Posterior vena cava (tissue), 2 donors: ENCODE measurements at places on chromosomes 3 and 15.

- no peak for DNase-seq
Observed at GRCh38 chr3:41265011-41265545, 65.8 kb downstream of the CTNNB1 start.

- peak; percentile 95 for DNase-seq
Observed at GRCh38 chr15:67125589-67126502, 60.4 kb downstream of the SMAD3 start.

DNA sequence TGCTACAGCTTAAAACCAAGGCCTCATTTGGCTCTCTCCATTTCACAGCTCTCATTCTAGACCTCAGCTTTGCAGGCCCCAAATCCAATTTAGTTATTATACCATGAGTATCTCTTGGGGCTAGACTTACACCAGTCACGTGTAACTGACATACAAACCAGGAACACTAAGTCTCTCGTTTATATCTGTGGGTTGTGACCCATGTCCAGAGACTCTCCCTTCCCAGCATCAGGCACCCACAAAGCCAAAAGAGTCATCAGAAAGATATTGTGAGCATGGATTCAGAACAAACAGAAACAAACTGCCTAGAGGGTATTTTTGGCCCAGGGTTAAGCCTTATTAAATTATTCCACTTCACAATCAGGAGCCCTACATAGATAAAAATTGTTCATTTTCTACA, 5.6 kb upstream of the CCDC13 start:
- no peak for DNase-seq

DNA sequence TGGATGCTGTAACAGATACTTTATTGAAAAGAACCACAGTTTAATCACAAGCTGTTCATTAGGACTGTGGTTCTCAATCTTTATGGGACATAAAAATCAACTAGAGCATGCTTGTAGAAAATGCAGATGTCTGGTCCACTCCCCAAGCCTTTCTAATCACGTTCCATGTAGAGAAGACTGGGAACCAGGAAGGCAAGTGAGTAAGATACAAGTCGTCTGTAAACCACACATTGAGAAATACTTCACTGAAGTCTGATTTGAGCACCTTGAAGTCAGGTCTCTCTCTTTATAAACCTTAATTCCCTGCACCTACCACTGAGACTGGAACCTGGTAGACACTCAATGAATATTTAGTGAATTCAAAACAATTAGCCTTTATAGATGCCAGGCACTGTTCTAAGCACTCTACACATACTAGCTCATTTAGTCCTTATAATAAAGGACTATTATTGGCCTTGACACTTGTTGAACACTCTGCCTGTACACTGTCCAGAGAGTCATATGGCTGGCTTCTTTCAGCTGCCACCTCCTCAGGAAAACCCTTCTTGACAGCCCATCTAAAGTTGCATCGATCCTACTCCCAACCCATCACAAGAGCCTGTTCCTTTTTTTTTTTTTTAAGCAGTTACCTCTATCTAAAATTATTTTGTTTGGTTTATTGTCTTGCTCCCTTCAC, 59.0 kb upstream of the CMSS1 start:
- no peak for DNase-seq

GRCh38 chr15:67097930-67098740, 32.7 kb downstream of the SMAD3 start:
- DNase-seq: peak; percentile 85

- no peak for DNase-seq
Observed at GRCh38 chr15:89749951-89750559, 994 bp downstream of the MESP1 start.

- no peak for DNase-seq
Observed at GRCh38 chr15:89858661-89859458, 34.9 kb downstream of the AP3S2 start.

DNA sequence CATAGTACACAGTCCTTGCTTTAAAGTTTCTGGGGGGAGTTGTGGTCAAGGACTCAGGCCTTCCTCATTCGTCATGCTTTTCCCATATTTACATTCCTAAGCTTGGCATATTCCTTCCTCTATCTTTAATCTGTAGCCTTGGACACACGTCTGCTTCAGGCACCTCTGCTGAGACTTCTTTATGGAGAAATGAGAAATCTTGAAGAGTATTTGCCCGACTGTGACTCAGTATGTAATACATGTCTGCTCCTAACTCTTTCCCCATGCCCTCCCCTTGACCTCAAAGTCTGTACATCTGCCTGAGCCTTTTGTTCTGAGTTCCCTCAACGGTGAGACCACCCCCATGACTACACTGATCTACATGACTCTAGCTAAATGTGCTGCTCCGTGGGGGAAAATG, 246.1 kb downstream of the SI start:
- no peak for DNase-seq

DNA sequence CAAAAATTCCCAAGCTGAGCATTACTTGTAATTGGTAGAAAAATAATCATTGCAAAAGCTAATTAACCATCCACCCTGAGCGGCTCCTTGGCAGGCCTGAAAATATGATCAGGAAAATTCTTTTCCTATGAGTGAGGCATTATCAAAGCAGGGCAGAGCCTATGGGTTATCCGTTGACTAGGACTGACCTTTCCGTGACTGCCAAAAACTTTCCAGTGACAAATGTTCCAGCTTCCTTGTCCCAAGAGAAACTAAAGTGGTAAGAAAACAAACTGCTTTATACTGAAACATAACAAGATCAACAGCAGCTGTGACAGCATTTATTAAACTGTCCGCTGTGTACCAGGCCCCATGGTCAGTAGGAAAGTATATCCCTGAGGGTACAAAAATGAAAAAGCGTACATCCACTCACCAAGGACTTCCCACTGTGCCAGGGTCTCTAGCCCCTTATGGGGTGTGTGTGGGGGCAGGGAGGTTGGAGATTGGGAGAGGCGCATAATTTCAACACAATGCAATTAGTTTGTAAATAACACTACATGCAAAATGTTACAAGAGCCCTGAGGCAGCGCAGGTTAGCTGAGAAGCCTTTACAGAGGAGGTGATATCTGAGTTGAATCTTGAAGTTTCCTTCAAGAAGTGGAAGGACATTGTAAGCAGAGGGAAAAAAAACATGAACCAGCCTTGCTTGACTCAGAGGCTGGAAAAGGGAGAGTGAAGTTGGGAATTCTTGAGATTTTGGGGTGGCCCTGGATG, 8.5 kb downstream of the LIPC start:
- DNase-seq: no peak
